CD4-positive, alpha-beta T cell treated with Interleukin-4 for 1 hour (primary cell): ENCODE measurements at places on chromosomes 16 and 17.

DNA sequence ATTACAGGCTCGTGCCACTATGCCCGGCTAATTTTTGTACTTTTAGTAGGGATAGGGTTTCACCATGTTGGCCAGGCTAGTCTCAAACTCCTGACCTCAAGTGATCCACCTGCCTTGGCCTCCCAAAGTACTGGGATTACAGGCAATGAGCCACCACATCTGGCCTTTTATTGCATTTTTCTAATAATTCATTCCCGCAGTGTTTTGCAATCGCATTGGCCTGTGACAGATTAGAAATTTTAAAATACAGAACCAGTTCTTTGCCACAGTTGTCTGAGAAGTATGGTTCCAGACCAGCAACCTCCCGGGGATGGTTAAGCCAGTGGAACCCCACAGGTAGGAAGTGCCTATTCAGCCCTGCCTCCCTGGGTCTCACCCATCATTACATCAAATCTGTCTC, 3.2 kb upstream of the CRHR1 start:
- no peak for DNase-seq

- DNase-seq, result no peak
These were observed 14.0 kb upstream of the DPEP1 start for GRCh38 chr16:89599451-89599858.

GRCh38 chr16:68338326-68339119, 27.7 kb downstream of the PRMT7 start:
- no peak for DNase-seq

DNA sequence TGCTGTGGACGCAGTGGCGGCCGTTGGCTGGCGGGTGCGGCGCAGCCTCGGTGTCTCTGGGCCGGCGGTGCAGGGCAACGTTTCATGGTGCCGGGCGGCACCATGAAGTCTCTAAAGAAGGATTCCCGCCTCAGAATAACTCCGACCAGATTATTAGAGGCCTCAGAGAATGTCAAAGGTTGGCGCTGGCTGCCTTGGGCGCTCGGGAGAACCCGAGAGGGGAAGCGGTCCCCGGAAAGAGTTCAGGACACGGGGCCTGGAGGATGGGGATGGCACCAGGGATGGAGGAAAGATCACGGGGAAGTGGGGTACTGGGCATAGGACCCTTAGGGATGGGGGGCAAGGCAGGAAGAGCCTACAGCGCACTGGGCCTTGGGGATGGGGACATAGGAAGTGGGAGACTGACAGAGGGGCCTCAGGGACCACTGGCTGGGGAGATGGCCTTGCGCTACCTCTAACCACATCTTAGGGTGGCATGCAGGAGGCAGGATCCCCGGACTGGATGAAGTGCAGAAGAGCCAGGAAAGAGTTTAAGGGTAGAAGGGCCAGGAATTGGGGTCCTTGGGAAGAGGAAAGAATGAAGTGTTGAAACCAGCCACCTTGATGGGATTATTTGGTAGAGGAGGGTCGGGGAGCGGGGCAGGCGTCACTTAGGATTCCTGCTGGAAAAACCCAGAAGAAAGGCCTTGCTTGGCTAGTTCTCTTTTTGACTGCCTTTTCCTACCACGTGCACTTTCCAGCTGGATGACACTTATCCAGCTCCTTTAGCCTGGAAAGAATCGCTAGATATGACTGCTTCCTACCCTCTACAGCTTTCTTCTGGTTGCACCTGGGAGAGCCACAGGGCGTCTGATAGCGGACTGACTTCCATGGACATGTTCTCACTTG, 578 bp downstream of the MYCBPAP start:
- DNase-seq, result no peak

GRCh38 chr17:42405963-42406495, 17.0 kb downstream of the CAVIN1 start:
- DNase-seq, result peak; percentile 82

DNA sequence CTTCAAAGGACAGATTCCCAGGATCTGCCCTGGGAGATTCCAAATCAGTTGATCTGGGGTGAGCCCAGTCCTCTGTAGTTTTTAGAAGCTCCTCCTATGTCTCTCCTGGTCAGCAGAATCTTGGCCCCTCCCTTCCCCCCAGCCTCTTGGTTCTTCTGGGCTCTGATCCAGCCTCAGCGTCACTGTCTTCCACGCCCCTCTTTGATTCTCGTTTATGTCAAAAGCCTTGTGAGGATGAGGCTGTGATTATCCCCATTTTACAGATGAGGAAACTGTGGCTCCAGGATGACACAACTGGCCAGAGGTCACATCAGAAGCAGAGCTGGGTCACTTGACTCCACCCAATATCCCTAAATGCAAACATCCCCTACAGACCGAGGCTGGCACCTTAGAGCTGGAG, 840 bp upstream of the CDH5 start:
- DNase-seq, result no peak

GRCh38 chr17:58995247-58995940, 111.3 kb downstream of the TRIM37 start:
- no peak for DNase-seq

DNA sequence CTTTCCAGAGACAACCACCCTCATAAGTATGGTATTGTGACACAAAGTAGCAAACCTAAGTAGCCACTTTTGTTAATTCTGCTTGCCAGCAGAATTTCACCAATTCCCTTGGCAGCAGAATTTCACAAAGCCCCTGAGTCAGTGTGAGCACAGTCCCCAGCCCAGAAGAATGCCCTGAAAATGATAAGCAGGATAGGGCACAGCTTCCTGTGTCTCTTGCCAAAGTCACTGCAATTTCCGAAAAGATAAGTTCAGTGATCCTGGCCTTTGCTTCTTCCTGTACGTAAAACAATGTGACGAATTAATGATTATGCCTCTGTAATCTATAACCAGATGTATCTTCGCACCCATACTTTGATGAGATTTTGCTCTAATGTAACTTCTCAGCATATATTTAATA, 16.0 kb upstream of the WIPF2 start:
- DNase-seq, result no peak

GRCh38 chr17:3992370-3992769, 28.1 kb upstream of the ATP2A3 start:
- no peak for DNase-seq

DNA sequence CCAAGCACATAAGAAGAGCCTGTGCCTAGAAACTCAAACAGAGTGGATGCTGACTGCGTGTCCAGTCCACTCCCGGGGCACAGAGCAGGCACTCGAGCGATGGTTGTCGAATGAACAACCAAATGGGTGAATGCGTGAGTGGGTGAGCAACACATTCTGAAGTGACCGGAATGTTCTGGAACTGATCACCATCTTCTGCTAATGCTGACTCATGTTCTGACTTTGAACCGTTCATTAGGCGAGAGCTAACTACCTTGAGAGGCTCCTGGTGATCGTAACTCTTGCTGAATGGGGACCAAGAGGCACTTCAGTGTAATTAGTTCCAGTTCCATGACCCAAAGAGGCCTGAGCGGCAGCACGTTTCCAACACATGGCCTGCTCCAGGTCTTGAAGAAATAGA, 37.9 kb downstream of the IRF8 start:
- DNase-seq, result no peak

- no peak for DNase-seq
These were observed 558 bp downstream of the HSD3B7 start for GRCh38 chr16:30985401-30986128.

GRCh38 chr17:21041741-21042457, 912 bp downstream of the USP22 start:
- peak; percentile 67 for DNase-seq

DNA sequence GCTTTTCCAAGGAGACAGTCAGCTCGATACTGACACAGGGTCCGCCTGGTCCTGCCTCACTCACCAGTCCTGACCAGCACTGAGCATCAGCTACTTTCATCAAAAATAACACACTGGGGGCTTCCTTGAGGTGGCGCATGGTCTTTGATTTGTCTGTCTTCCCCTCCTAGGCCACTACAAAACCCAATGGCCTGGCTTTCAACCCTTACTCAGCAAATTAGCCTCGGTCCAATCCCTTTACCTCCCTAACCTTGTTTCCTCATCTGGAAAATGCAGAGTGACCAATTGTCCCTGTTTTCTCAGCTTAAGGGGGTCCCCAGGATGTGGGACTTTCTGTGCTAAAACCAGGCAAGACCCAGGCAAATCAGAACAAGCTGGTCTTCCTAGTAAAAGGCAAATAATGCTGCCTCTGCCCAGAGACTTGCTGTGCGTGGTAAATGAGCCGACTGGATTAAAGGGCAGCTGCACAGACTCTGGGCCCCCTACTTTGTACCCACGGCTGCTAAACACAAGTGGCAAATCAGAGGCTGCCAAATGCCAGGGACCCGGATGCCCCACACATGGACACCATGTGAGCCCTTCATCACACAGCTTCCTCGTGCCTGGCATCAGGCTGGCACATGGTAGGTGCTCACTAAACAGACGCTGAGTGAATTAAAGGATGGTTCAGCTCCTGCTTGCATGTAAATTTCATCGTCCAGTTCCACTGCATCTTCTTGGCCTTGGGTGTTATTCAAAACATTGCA, 31.2 kb upstream of the CMIP start:
- no peak for DNase-seq

GRCh38 chr17:77894126-77894956, 64.2 kb upstream of the TNRC6C start:
- no peak for DNase-seq

DNA sequence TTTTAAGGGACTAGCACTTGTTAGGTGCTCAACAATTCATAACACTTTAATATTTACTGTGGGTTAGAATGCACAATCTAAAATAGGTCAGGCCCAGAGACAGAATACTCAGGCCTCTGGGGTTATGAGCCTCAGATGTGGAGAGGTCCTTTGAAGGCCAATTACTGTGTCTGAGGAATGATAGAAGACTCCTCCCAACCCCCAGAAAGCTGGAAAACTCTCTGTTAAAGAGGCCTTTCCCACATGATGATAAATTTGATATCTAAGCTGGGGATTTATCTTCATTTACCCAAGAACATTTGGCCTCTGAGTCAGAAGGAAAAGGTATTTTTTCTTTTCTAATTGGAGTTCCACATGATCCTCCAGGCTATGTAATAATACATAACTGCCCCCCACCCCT, 41.1 kb upstream of the MMD start:
- no peak for DNase-seq

GRCh38 chr16:65782611-65783600, 583.6 kb upstream of the CDH5 start:
- no peak for DNase-seq

DNA sequence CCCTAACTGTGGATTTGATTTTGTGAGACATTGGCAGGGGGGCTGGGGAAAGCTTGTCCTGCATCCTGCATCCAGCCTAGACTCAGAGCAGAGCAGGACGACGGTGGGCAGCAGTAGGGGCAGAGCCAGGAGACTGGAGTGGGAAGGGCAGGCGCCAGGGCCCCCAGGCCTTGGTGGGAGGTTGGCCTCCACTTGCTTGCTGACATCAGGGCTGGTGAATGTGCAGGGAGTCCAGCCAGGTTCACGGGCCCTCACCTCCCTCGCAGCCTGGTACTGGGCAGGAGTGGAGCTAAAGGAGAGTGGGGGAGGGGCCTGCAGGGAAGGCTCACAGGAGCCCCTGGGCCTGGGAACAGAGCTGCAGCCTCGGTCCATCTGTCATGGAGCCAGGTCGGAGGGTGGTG, 2.2 kb upstream of the SMTNL2 start:
- DNase-seq, result no peak

DNA sequence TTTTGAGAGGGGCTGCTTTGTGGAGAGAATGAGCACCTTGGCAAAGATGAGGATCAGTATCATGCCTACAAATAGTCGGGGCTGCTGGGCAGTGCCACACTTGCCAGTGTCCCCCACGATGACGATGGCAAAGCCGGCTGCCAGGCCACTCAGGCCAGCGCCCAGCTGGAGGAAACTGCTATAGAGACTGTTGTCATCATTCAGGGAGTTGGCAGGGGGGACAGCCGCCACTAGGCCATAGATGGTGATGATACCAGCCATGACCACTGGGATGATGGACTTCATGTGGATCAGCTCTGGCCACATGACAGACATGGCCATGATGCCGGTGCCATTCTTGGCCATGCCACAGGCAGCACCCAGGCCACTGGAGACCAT, 23.8 kb downstream of the MINK1 start:
- DNase-seq, result no peak

DNA sequence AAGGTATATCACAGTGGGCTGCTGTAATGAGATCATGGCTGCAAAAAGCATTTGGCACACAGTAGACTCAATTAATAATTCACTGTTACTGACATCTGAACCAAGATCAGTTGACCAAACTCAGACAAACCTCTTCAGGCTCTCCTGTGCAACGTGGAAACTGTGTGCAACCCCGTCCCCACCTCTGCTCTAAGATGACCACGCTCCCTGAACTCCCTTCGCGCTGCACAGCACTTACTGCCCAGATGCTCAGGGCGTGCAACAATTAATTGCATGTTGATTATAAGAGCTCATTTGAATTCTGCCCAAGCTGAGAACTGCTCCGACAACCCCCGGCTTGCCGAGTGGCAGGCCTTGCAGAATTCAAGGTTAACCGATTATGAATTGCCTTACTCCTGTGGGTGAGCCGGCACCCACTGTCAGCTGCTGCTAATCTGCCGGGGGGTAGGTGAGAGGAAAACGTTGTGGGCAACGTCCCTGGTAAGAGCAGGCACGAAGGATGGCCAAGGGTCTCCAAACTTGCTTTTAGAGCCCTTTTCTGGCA, 1.3 kb upstream of the GSG1L start:
- no peak for DNase-seq

DNA sequence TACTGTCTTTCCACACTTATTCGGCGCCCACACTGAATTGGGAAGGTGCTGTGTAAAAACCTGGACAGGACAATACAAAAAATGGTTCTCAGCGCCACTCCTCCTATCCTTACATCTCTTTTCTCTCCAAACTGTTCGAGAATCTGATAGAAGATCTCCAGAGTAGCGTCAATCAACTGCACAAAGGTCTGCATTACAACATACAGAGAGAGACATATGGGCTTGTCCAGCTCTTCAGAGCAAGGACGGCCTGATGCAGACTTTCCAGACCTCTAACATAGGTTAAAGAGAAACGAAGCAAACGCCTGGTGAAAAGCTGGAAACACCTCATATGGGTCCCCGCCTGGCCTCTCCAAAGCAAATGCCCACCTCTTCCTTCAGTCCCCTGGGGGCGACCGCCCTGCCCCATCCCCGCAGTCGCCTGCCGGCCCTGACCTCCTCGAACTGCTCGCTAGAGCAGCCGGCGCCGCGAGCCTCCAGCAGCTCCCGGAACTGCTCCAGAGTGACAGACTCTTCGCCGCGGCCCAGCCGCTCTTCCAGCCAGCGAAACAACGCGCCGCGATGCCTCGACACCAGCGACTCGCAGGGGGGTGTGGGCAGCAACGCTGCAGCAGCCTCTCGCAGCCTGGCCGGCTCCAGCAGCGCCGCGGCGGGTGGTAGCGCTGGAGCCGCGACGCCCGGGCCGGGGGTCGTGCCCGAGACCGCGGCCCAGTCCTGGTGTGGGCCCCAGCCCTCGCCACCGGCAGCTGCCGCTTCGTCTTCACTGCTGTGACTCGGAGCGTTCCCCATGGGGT, 526 bp downstream of the ZZEF1 start:
- no peak for DNase-seq

- DNase-seq, result no peak
These were observed 35.5 kb upstream of the PSMD7 start for GRCh38 chr16:74261068-74261467.
